CD8-positive, alpha-beta T cell (primary cell): ENCODE measurements at places on chromosomes 12 and 14.

- no peak for DNase-seq
Observed at GRCh38 chr12:114674251-114675047, 9.5 kb downstream of the TBX3 start.

GRCh38 chr14:58639842-58640484 lies 2.2 kb downstream of the DACT1 start:
- no peak for DNase-seq

- DNase-seq: peak; percentile 84
Observed at GRCh38 chr12:54017878-54018467, 9.2 kb downstream of the HOXC8 start.

GRCh38 chr12:84955298-84955697 lies 42.7 kb upstream of the SLC6A15 start:
- DNase-seq: no peak

DNA sequence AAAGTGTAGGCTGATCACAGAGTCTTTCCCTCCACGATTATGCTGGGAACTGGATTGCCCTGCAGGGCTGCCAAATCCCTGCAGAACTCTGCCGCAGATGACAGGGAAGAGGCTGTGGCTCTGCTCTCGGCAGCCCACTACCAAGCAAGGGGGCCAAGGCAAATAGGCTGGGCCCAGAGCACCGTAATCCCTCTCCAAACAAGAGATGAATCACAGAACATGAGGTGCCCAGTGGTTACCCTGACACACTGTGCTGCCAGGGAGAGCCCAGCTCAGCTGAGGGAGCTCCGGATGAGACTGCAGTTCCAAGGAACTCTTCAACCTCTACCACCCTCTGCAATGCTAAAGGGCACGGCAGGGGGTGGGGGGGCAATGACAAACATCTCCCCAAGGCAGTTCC lies 33.9 kb downstream of the STON2 start:
- DNase-seq: no peak

DNA sequence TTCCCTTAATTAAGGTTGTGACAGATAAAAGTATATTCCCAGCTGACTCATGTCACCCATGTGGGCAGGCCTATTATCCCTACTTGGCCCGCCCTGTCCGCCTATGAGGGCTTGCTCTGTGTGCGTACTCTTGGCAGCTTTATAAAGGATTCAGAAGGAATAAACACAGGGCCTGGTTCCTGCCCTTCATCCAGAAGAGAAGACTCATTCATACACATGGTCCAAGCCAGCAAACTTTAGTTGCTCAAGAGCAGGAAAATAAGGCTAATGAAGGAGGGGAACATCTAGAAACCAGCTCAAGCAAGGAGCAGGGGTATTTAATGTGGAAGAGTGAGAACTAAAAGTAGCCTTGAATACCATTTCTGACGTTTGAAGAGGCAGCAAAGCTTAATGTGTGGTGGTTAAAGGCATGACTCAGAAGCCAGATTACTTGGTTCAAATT lies 141.9 kb downstream of the CRADD start:
- DNase-seq: no peak

GRCh38 chr12:108517288-108518100 lies 2.4 kb downstream of the FICD start:
- DNase-seq: no peak

GRCh38 chr14:68576496-68577244 lies 216.2 kb downstream of the ZFP36L1 start:
- DNase-seq: no peak

- no peak for DNase-seq
Observed at GRCh38 chr14:58749066-58749669, 111.4 kb downstream of the DACT1 start.

- DNase-seq: no peak
Observed at GRCh38 chr14:50871914-50872732, at the start of gene ABHD12B. Gene ABHD12B (plus strand): TSS chr14:50872053. CDS start chr14:50872175, 122 bp downstream.

GRCh38 chr14:89924268-89924667 lies 30.3 kb downstream of the EFCAB11 start:
- DNase-seq: no peak

- no peak for DNase-seq
Observed at GRCh38 chr14:85057221-85057620, 472.7 kb upstream of the FLRT2 start.

DNA sequence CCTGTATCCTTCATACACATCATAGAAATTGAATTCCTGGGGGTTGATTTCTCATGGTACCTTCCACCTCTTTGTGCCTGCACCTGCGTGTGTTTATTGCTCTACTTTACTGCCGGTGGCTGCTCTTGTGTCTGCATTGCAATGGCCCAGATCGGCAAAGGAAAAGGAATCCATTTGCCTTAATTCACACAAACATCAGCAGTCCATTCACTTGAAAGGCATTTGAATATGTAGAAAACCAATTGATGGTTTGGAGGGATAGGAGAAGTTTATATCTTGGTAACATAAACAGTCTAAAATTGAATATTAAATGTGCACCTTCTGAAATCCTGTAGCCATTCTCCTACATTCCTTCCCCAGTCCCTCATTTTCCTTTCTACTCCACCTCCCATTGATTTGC lies 74.0 kb downstream of the SNAPC1 start:
- DNase-seq: no peak

DNA sequence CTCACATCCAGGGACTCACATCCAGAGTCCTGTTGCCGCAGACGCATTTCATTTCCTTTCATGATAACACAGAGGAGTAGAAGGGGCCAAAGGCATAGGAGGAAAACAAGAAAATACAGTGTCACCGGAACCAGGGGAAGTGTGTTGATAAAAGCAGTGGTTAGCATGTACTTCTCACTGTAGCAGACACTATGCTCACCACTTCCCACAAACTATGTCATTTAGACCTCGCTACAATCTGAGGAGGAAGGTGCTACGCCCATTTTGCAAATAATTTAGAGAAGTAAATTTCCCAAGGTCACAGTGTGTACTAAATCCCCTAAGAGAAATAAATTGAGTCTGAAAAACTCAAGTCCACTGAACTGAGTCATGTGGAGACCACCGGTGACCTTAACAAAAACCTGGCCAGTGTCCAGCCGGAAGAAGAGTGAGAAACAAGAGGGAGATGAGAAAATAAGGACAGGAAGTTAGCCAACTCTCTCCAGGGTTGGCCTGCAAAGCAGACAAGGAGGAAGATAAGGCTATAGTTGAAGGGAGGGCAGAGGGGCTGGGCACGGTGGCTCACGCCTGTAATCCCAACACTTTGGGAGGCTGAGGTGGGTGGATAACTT lies 25.8 kb upstream of the TMCC3 start:
- peak; percentile 15 for DNase-seq

- DNase-seq: no peak
Observed at GRCh38 chr12:42617622-42618021, 28.1 kb upstream of the PRICKLE1 start.

GRCh38 chr12:34097213-34097612 lies 74.9 kb downstream of the ALG10 start:
- DNase-seq: no peak

DNA sequence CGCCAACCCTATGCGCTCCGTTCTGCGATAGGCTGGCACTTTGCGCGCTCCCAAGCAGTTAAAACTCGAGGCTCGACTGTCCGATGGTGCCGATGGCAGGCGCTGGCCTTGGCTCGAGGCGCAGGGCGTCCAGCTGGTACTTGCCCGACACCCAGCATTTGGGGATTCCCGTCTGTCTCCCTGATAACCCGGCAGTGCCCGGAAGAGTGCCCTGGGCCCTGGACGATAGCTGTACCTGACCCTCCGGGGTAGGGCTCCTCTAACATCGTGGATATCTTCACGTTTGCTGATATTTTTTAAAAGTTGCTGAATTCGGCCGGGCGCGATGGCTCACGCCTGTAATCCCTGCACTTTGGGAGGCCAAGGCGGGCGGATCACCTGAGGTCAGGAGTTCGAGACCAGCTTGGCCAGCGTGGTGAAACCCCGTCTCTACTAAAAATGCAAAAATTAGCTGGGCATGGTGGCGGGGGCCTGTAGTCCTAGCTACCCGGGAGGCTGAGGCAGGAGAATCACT lies 908 bp upstream of the WIF1 start:
- DNase-seq: no peak

GRCh38 chr12:113525066-113525465 lies 53.4 kb upstream of the LHX5 start:
- DNase-seq: no peak

DNA sequence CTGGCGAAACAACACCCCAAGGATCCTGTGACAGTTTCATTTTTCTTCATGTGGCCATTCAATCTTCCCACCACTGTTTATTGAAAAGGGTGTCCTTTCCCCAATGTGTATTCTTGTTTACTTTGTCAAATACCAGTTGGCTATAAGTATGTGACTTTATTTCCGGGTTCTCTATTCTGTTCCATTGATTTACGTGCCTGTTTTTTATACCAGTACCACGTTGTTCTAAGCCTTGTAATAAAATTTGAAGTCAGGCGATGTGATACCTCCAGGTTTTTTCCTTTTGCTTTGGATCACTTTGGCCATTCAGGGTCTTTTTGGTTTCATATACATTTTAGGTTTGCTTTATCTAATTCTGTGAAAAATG lies 9.1 kb upstream of the MGAT4C start:
- no peak for DNase-seq

GRCh38 chr12:130667421-130667960 lies 48.6 kb downstream of the RIMBP2 start:
- no peak for DNase-seq

DNA sequence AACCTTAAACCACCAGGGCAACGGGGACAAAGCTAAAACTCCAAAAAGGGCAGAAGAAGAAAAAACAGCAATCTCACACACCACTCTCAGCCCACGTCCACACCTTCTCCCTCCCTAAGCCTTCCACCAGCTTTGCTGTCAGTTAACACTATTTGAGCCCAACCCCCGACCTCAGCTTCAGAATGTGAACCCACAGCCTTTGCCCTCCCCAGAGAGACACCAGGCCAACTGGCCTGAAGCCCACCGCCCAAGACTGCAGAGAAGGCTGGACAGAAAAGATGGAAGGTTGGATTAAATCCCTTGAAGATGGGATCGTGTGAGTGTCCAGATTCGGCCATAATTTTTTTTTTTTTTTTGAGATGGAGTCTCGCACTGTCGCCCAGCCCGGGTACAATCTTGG lies 22.4 kb downstream of the IRF2BPL start:
- DNase-seq: no peak

DNA sequence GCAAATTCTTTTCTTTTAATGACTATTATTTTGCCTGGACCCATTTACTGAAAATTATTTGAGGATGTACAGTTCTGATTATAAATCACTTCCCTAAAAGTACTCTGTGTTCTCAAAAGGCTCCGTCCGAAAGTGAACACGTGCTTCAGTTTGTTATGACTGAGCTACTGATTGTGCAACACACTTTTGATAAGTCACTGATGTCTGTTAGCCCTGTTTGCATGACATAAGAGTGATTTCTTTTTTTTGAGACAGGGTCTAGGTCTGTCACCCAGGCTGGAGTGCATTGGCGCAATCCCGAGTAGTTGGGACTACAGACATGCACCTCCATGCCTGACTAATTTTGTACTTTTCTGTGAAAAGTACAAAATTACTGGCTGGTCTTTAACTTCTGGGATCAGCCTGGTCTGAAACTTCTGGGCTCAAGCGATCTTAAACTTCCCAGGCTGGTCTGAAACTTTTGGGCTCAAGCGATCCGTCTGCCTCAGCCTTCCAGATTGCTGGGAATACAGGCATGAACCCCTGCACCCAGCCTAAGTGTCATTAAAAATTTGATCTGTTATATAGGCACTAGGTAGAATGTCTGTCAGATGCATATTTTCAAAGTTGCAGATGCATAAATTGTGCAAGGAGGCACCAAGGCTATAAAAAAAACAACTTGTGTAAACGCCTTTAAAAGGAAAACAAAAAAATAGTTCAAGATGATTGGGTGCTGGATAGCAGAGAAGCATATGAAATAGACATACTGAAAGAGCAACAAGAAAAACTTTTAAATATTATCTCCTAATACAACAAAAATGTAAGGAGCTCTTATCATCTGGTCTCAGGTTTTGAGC lies 111.5 kb downstream of the SRGAP1 start:
- DNase-seq: no peak

GRCh38 chr14:69259527-69260189 lies at the start of gene GALNT16:
Gene GALNT16 (plus strand): TSS chr14:69260158. CDS start chr14:69260291, 133 bp downstream.
- DNase-seq: no peak
